ENCODE measurements at places on chromosomes 5 and 9. TPM values are rescaled to one million over a fixed set of nuclear protein-coding genes. Genes with fewer than 3 reads are reported as not detected.

GRCh38 chr5:157172403-157172802 is 6.3 kb upstream of the GARIN3 start:
- DNase-seq: peak; percentile 91
- H3K4me3 ChIP-seq: no peak overlapping the region
- H3K27me3 ChIP-seq: no peaks in the 10 kb centered on the region
- H3K36me3 ChIP-seq: no peaks in the 10 kb centered on the region
- peaks cover 12% of the 10 kb centered on the region for H3K4me1 ChIP-seq

DNA sequence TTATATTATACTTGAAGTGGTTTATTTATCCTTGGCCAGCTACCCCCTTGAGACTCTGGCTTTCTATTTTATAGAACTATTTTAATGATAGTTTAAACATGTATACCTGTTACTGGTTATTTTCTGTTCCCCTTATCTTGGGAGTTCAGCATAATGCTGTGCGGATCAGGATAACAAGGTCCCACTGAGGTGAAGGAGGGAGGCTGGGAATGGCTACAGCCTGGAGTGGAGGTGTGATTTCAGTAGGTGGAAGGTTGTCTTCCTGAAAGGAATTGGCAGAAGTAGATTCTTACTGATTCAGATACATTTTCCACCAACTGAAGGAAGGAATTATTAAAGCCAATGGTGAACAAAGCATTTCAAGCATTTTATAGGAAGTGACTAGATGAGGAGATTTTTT is 38.9 kb downstream of the PAM start:
- H3K27ac ChIP-seq: no peak overlapping the region
- no peak overlapping the region for H3K4me3 ChIP-seq

DNA sequence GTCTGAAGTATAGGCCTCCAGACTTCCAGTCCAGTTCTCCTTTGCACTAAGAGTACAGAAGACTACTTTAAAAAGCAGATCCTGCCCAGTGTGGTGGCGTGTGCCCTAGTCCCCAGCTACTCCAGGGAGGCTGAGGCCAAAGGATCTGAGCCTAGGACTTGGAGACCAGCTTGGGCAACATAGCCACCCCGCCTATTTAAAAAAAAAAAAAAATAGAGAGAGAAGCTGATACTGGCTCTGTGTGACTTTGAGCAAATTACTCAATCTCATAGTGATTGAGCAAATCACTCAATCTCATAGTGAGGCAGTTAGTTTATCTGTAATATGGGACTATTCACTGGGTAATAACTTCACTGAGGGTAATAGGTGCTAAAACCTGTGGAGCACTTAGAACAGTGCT is 43.6 kb upstream of the KDM4C start:
- no peaks in the 10 kb centered on the region for H3K36me3 ChIP-seq
- H3K27me3 ChIP-seq: no peaks in the 10 kb centered on the region
- H3K4me1 ChIP-seq: peaks cover 17% of the 10 kb centered on the region
- no peak overlapping the region for H3K27ac ChIP-seq
- H3K4me3 ChIP-seq: no peak overlapping the region

DNA sequence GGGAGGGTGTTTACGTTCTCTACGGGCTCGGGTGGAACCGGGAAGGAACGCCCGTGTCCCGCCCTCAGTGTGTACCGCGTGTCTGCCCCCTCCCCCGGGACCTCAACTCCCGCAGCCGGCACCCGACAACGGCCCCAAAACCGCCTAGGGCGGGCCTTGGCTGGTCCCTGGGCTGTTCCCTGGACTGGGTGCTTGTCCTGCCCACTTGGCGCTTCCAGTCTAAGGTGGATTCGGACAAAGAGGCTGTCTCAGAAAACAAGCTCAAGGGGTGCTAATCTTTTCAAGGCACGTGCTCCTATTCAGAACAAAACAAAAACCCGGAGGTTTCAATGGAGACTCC is 379 bp upstream of the CLK4 start:
- peak overlapping the region; percentile 42 for H3K4me3 ChIP-seq
- H3K27ac ChIP-seq: peak overlapping the region; percentile 75

- DNase-seq: no peak
- no peaks in the 10 kb centered on the region for H3K27me3 ChIP-seq
- peaks cover 63% of the 10 kb centered on the region for H3K4me1 ChIP-seq
- H3K4me3 ChIP-seq: no peak overlapping the region
- no peak overlapping the region for H3K27ac ChIP-seq
Observed at GRCh38 chr5:139642213-139642612, 5.9 kb upstream of the CXXC5 start.

- peaks cover 10% of the 10 kb centered on the region for H3K36me3 ChIP-seq
- no peaks in the 10 kb centered on the region for H3K27me3 ChIP-seq
- H3K4me1 ChIP-seq: peaks cover 19% of the 10 kb centered on the region
- H3K27ac ChIP-seq: peak overlapping the region; percentile 73
- no peak for DNase-seq
Observed at GRCh38 chr9:100099722-100100042, 639 bp downstream of the INVS start.

DNA sequence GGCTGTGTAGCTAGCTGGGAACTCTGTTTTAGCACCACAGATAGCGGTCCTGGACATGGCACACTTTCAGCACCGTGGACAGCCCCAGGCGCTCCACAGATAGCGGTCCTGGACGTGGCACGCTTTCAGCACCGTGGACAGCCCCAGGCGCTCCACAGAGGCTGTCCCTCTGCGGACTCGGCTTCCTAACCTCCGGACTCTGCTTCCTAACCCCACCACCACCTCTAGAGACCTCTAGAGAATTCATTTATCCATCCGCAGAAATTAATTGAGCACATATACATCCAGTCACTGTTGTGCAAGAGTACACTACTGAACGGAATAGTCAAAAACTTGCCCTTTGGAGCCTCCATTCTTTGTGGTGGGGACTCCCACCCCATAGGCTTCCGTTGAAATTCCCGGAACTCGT is 27.4 kb downstream of the UNC5A start:
- H3K27ac ChIP-seq: no peak overlapping the region
- H3K36me3 ChIP-seq: no peaks in the 10 kb centered on the region
- peak; percentile 80 for DNase-seq
- H3K4me3 ChIP-seq: no peak overlapping the region
- no peaks in the 10 kb centered on the region for H3K4me1 ChIP-seq

- H3K4me1 ChIP-seq: peaks cover 5% of the 10 kb centered on the region
- H3K27ac ChIP-seq: no peak overlapping the region
- DNase-seq: no peak
- H3K4me3 ChIP-seq: no peak overlapping the region
Observed at GRCh38 chr9:6877671-6878161, 119.9 kb downstream of the KDM4C start.

- H3K27me3 ChIP-seq: no peaks in the 10 kb centered on the region
- peak overlapping the region; percentile 62 for H3K4me3 ChIP-seq
- peak; percentile 21 for DNase-seq
- H3K27ac ChIP-seq: peak overlapping the region; percentile 41
Observed at GRCh38 chr9:126860757-126861466, 473 bp downstream of the ZBTB34 start.

- H3K36me3 ChIP-seq: peaks cover 2% of the 10 kb centered on the region
- H3K4me3 ChIP-seq: no peak overlapping the region
- DNase-seq: no peak
- no peaks in the 10 kb centered on the region for H3K27me3 ChIP-seq
- H3K27ac ChIP-seq: no peak overlapping the region
Observed at GRCh38 chr9:36074870-36075532, 38.3 kb downstream of the RECK start.

The UGT3A1 gene
- total RNA-seq: not detected

The FAM221B gene
- total RNA-seq: not detected

The RANBP3L gene
- not detected for total RNA-seq

The TJP2 gene
- 9.6 TPM for total RNA-seq
